ENCODE measurements at places on chromosomes 2 and 18.
A peak's percentile ranks its signal among the peaks of the same experiment; 100 is the strongest.

- DNase-seq, result no peak
These were observed 86.5 kb upstream of the ACAA2 start for GRCh38 chr18:49899657-49900330.

GRCh38 chr2:64263315-64263714, 119.1 kb upstream of the PELI1 start:
- DNase-seq, result no peak

DNA sequence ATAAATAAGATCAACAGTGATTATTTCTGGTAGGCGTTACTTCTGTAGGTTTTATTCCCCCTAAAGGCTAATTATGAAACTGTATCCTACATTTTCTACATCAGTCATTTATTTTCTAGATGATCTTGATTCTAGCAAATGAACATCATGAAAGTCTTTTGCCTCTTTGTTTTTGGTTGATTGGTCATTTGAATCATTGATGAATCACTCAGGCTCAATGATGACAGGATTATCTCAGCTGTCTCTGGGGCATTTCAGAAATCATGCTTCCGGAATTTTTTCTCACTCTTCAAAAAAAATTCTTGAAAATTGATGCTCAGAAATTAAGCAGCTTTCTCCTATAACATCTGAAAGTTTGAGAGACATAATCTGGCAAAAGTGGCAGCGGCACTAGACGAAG, 298.9 kb upstream of the TCF4 start:
- no peak for DNase-seq

- no peak for DNase-seq
These were observed 389.0 kb downstream of the SOX11 start for GRCh38 chr2:6080932-6081753.

GRCh38 chr18:34321066-34321465, 96.4 kb upstream of the NOL4 start:
- DNase-seq, result no peak

GRCh38 chr2:232787806-232788205, 11.4 kb upstream of the KCNJ13 start:
- DNase-seq, result no peak

DNA sequence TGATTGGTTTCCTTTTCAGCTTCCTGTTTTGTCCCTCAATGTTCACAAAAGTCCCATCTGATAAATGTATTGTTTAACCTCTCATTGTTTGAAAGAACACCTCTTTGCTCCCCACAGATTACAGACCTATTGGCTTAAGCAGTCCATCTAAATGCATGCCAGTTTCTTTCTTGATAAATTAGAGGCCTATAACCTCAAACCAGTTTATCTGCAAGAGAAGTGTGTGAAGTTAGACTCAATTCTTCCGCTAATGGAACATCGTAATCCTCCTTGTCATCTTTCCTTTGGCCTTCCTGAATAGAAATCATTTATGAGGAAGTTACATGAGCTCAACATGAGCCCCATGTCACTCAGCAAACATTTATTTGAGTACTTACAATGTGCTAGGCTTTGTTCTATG, 74.0 kb downstream of the FRZB start:
- DNase-seq, result no peak

- DNase-seq, result no peak
These were observed 91.5 kb upstream of the SLC8A1 start for GRCh38 chr2:40543381-40543780.

- DNase-seq, result no peak
These were observed 8.7 kb upstream of the MTERF4 start for GRCh38 chr2:241110607-241111439.

DNA sequence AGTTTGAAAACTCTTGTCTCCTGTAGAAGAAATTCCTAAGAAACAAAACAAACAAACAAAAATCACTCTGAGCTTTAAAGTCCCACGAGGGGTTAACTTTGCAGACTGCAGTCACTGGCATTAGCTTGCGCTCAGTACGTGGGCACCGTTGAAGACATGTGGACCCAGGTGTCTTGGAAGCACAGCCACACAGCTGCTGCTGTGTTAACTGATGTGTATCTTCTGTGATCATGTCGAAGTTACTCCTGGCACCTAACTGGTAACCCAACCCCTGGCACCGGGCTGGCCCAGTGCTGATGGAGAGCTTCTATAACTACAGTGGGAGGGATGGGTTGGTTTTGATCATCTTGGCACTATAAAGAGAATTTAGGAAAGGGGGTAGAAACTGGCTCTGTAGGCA, 51.6 kb upstream of the FHL2 start:
- no peak for DNase-seq

- no peak for DNase-seq
These were observed 47.6 kb downstream of the PLB1 start for GRCh38 chr2:28543316-28544035.

GRCh38 chr2:12251749-12252148, 465.0 kb upstream of the TRIB2 start:
- DNase-seq, result no peak

- DNase-seq, result peak; percentile 52
These were observed 203.5 kb downstream of the NDUFA10 start for GRCh38 chr2:239821694-239822075.

DNA sequence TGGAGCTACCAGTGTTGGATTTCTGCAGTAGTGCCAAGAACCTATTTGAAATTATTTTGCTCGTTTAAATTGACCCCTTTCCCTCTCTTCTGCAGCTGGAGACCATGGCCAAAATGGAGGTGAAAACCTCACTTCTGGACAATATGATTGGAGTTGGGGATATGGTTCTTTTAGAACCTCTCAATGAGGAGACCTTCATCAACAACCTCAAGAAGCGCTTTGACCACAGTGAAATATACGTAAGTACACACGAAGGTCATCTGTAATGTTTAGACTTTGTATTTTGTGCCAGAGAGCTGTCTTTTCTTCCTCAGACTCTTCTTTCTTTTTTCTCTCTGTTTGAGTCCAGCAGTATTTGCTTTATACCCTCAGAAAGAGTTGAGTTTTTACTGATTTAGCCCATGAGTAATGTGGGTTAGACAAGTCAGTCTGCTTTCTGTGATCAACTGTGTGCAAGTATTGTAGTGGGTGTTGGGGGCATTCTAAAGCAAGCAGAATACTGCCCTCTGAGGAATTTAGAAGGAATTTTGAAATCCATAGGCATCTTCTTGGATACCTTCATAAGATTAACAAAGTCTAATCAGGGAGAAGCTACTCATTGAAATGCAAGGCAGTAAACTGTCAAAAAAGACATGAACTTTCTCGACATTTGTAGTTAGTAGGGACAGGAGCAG, 31.7 kb downstream of the MYO1B start:
- no peak for DNase-seq

DNA sequence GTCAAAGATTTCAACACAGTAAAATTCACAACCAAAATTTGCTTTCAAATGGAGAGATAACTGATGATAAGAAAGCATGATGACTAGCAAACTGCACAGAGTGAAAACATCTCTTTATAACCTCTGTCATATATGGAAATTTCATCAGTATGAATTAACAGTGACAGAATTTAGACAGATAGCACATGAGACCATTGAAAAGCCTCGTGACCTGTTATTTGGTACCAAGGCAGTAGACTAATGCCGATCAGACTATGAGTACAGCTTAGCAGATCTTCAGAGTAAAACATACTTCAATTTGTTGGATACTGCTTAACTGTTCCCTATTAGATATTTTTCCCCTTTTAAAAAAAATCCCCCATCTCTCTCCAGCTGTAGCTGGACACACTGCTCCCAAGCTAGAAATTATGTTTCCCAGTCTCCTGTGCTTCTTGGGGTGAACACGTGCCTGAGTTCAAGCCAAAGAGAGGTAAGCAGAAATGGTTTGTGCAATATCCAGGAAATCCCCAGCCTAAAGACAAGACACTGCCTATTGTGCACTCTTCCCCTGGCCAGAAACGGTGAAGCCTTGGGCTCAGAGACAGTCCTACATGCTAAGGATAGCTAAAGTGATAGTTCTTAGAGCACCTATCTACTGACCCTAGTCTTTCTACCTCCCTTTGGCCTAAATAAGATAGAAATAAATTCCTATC, 256.1 kb downstream of the NCKAP5 start:
- no peak for DNase-seq

GRCh38 chr2:44230378-44230777, 44.9 kb upstream of the SLC3A1 start:
- no peak for DNase-seq

DNA sequence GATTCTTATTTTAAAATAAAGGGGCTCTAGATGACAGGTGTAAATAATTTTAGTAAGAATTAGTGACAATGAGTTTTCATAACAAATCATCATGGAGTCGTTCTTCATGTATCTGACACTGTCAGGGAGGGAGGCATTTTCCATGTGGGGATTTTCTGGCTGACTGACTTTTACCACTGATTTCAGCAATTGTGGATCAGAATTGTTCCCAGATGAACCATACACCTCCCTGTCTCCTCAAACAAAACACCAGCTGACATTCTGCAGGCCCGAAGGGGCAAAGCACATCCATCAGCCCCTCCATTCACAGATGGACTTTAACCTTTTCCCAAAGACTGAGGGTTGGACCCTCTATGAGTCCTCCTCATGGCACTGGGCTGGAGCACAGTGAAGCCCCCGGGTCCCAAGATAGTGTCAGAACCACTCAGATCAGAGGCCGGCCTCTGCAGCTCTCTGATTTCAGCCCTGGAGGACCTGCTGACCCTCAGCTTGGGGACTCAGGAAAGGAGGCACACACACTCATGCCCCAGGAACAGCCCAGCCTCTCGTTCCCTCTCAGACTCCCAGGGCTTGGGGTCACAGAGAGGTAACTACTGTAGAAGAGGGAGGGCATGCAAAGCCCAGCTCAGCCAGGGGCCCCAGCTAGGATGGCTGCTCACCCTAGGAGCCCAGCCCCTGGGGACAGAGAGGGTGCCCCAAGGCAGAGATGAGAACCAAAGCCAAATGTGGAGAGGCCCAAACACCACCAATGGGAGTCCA, 43.2 kb upstream of the LOXHD1 start:
- no peak for DNase-seq

DNA sequence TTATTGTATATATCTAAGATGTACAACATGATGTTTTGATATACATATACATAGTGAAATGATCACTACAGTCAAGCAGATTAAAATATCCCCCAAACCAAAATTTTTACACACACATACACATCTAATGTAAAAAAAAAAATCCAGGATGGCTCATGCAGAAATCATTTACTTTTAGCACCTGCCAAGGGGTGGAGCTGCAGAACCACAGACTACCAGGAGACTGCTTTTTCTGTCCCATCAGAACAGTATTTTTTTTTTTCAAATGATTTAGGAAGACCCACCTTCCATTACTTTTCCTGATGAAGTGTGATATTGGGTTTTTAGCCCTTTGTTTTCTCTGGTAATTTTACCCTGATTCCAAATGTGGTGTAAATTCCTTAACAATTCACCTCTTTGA, 61.9 kb downstream of the AQP4 start:
- no peak for DNase-seq

DNA sequence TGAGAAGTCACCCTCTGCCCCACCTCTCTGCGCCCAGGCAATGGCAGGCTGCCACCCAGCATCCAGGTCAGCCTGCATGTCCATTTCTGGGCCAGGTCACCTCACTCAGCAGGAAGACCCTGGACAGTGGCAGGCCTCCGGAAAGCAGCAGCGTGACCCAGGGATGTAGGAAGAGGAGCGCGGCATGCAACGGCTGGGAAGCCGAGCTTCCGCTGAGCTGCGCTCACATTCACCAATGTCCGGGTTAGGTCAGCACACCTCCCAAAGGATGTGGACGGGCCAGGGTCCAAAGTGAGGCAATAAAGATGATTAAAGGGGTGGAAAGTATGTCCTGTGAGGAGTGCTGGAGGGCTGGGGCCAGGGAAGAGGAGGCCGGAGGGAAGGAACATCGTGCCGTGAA, 174.5 kb downstream of the CTIF start:
- DNase-seq, result no peak

- DNase-seq, result no peak
These were observed 38.4 kb downstream of the KIF1A start for GRCh38 chr2:240781471-240782220.

GRCh38 chr2:203916756-203917155, 19.8 kb upstream of the ICOS start:
- no peak for DNase-seq

GRCh38 chr2:237353215-237353614, 60.7 kb downstream of the COL6A3 start:
- DNase-seq, result peak; percentile 37

DNA sequence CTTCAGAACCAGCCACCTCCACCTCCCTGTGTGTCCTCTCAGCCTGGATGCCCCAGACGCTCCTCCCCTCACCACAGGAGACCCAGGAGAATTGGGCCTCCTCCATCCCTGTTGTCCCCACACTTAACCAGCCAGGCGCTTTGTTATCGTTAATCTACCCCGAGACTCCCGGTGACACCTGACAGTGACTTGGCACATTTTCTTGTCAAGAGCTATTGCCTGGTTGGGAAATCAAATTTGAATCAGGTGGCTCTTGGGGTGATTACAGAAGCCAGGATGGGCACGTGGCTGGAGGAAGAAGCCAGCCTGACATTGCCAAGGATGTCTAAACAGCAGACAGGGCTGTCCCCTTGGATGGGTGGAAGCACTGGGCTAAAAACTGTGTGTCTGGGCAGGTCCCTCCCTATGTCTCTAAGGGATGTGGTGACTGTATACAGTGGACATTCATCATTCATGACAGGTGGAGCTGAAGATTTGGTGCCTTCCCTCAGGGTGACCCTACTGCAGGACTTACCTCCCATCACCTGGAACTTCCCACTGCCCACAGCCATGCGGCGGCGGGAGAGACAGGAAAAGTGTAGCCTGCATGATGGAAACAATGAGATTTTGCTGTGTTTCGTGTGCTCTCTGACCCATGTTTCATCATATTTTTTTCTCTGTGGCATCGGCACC, 157.2 kb upstream of the CAPN13 start:
- DNase-seq, result no peak

- no peak for DNase-seq
These were observed 2.2 kb downstream of the HOXD12 start for GRCh38 chr2:176101842-176102241.

GRCh38 chr2:105739426-105739825, 5.3 kb upstream of the NCK2 start:
- no peak for DNase-seq

DNA sequence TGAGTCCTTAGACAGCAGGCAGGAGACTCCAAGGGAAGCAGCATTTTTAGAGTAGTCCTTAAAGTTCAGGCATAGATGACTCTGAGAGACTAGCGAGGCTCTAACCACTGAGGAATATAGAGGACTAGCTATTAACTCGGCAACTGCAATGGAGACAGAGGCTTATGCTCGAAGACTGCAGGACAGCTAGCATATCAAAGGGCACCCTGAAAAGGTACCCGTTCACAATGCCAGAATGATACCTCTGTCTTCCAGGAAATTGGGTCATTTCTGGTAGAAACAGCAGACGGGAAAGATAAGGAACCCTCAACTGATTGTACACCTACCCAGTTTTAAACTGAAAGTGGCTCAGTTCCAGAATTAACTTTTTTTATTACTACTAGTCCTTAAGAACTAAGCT, 1204.0 kb upstream of the ZEB2 start:
- no peak for DNase-seq

- DNase-seq, result no peak
These were observed 7.8 kb upstream of the ZNF532 start for GRCh38 chr18:58856881-58857280.

- DNase-seq, result no peak
These were observed 400.3 kb upstream of the SMIM21 start for GRCh38 chr18:75827751-75828287.

Measured in vagina (tissue), 2 donors.